ENCODE measurements at places on chromosomes 5 and 9. TPM values are rescaled to one million over a fixed set of nuclear protein-coding genes. Genes with fewer than 3 reads are reported as not detected.

PPP3R2 gene
- not detected for total RNA-seq

ADAMTS19 gene
- not detected for total RNA-seq

PCDH12 gene
- not detected for total RNA-seq

NDUFAF2 gene
- 41.6 TPM for total RNA-seq

CNTFR gene
- total RNA-seq: 2.7 TPM

LAMC3 gene
- total RNA-seq: 16.4 TPM

DEPDC1B gene
- total RNA-seq: 22.2 TPM

NOL6 gene
- total RNA-seq: 75.1 TPM

MLANA gene
- total RNA-seq: not detected

KYAT1 gene
- total RNA-seq: 6.1 TPM

TMEM252 gene
- not detected for total RNA-seq

NOXA1 gene
- total RNA-seq: 3.7 TPM

CNTNAP3 gene
- total RNA-seq: 8.8 TPM

ANKDD1B gene
- total RNA-seq: 0.10 TPM

PALM2AKAP2 gene
- total RNA-seq: 0.44 TPM

GRIN1 gene
- total RNA-seq: 4.9 TPM

COL15A1 gene
- 0.10 TPM for total RNA-seq

ADAMTS13 gene
- 3.4 TPM for total RNA-seq

THOC3 gene
- total RNA-seq: 70.8 TPM

FOXD4 gene
- 0.23 TPM for total RNA-seq

ORM2 gene
- total RNA-seq: 0.77 TPM

ARHGEF39 gene
- total RNA-seq: 34.0 TPM

NRG2 gene
- total RNA-seq: 20.2 TPM

SLC1A3 gene
- 0.13 TPM for total RNA-seq

CTXN3 gene
- not detected for total RNA-seq

RBM18 gene
- total RNA-seq: 19.2 TPM

SNCAIP gene
- not detected for total RNA-seq

FBP2 gene
- total RNA-seq: not detected

ZNF608 gene
- total RNA-seq: 37.5 TPM

RANBP17 gene
- not detected for total RNA-seq

PCDHA8 gene
- total RNA-seq: 0.10 TPM

TRIM36 gene
- total RNA-seq: 1.6 TPM

PKD2L2 gene
- total RNA-seq: not detected

Measured in Panc1 (cell line).